ENCODE measurements at places on chromosomes 13 and 19.

DNA sequence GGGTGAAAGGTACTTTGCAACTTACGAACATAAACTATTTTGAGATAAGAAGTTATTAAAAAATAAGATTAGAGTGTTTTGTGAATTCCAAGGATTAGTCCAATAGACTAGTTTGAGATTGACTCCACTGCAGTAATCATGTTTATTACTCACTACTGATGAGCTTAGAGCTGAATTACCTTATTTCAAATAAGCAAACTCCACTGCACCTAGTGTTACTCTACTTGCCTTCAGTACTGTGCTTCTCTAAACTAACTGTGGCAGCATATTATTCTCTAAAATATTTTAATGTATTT is 111.7 kb downstream of the MIPEP start:
- no peak for DNase-seq

- no peak for DNase-seq
Measured at GRCh38 chr19:33532859-33533460, 11.4 kb upstream of the PEPD start.

- DNase-seq = no peak
Measured at GRCh38 chr13:74298923-74299322, 164.7 kb upstream of the KLF12 start.

DNA sequence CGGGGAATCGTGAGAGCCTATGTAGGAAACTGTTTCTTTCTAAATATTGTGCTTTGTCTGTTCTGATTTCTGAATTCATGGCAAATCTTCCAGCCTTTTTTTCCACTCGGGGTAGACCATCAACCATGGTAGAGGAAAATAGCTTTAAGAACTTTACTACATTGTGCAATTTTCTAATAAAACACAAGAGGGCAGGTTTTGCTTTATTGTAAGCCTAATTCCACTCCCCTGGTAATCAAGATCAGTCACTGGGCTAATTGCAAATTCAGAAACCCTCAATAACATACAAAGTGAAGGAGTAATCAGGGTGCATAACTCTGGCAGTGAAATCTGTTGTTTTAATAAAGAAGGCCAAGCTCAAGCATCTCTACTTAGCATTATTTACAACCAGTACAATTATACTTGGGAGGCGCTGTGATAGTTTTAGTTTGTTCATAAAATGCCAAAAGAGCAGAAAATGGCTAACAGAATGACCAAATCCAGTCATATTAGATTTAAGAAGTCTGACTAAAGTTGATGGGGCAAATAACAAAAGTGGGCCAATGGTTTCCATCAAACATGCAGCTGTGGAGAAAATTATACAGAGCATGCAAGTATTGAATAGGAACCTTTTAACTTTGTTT is 43.8 kb downstream of the DCT start:
- DNase-seq = no peak

DNA sequence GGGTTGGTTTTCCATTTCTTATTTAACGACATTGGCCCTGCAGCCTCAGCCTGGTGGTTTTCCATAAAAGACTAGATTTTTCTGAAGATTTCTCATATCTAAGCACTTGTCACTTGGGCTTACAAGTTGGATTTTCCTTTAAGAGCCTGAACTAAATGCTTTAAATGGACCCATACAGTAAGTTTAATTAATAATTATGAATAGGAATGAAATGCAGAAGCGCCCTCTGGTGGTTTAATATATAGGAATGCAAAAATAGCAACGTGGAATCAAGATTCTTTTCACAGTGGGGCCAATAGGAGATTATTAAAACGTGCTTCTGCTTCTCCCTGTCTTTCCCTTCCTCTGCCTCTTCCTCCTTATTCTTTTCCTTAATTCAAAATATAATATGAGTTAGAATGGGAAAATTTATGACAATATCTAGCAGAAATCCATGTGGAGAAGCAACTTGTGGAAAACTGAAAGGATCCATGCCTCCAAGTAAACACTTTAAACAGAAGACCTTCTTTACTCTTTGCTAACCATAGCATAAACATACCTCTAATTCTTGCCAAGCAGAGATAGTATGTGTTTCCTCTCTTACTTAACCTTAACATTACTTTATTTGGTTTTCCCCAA is 324.0 kb downstream of the GPC5 start:
- no peak for DNase-seq

Measured in heart right ventricle (tissue), 16 donors.